Stimulated activated CD4-positive, alpha-beta T cell treated with anti-CD3 and anti-CD28 coated beads, Interleukin-15, amount 100 ng/mL, for 48 hours (primary cell): ENCODE measurements at places on chromosomes 13 and 19.

DNA sequence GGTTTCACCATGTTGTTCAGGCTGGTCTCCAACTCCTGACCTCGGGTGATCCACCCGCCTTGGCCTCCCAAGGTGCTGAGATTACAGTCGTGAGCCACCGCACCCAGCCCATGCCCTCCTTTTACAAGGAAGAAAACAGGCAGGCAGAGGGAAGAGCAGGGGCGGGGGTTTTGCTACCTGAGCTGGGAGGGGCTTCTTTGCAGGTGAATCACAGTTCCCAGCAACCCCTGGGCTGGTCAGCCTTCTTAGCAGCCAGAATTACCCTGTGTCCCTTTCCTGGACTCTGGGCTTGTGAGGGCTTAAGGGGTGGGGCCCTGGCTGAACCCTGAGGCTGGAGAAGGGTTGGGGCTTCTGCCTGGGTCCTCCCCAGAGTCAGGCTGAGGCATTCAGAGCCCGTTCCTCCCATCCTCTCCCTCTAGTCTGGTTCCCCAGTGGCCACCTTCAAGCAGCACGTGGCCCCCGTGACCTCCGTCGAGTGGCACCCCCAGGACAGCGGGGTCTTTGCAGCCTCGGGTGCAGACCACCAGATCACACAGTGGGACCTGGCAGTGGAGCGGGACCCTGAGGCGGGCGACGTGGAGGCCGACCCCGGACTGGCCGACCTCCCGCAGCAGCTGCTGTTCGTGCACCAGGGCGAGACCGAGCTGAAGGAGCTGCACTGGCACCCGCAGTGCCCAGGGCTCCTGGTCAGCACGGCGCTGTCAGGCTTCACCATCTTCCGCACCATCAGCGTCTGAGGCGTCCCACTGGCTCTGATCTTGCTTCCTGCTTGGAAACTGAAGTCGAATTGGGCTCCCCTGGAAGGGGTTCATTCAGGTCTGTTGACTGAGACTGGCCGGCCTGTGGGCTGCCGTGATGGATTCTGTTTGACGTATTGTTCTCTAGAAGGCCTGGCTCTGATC lies 2.8 kb upstream of the KCNJ14 start:
- no peak for DNase-seq

DNA sequence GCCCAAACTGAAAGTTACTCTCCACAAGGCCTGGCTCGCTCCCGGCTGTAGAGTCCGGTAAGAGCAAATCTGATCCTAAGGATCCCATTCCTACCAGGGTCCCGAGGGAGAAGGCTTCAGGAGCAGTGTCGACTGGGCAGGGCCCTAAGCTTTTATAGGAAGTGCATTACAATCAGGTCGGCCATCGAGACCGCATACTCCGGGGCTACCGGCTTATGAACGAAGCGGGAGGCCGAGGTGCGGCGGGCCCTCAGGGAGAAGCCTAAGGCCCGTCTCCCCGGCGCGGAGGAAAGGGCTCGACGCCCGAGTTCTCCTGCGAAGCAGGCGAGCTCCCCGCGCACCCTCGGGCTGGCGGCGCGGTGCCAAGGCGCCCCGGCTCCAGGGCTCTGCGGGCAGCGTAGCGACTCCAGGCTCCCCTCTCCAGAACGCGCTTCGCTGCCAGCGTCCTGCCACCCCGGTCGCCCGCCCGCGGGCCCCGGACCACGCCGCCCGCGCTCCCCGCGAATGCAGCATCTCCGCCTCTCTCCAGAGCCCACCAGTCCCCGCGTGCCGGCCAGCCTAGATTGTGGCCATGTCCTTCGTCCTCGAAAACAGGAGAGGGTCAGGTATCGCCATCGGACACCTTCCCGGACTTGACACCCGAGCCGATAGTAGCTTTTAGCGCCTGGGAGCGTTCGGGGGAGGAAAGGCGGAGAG lies 1.4 kb downstream of the EFNB2 start:
- DNase-seq = no peak

DNA sequence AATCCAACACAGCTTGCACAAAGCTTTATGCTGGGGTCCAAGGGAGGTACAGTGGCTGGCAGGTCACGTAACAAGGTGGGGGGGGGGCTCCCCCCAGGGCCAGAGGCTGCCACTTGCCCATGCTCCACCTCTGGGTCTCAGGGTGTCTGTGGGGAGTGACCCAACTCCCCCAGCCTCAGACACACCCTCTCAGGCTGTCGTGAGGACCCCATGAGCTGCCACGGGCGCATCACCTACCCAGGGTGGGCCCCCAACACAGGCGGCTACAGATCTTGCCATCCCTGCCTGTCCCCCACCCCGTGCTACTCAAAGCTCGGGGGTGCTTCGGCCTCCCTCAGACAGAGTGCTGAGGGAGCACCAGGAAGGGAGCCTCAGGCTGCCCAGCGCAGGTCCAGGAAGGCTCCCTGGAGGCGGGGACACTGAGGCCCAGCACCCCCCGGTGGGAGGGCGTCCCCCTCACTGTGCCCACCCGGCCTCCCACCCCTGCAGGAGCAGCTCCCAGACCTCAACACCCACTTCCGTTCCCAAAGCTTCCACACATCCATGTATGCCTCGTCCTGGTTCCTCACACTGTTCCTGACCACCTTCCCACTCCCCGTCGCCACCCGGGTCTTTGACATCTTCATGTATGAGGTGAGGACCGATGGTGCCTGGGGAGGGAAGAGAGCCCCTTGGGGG lies 21.1 kb downstream of the EVI5L start:
- DNase-seq = no peak

DNA sequence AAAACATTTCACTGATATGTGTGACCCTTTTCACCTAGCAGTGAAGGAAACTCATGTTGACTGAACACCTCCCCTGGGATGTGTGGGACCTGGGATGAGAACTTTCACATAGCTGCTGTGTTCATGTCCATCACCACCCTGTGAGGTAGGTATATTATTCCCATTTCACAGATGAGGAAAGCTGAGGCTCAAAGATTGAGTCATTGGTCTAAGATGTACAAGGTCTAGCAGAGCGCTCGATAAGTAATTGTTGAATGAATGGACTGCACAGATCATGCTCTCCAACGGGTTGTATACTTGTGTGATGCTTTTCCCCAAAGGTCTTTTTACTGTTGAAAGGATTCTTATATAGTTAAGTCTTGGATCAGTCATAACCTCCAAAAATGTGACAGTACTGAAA lies 75.6 kb upstream of the TSC22D1 start:
- DNase-seq = no peak

DNA sequence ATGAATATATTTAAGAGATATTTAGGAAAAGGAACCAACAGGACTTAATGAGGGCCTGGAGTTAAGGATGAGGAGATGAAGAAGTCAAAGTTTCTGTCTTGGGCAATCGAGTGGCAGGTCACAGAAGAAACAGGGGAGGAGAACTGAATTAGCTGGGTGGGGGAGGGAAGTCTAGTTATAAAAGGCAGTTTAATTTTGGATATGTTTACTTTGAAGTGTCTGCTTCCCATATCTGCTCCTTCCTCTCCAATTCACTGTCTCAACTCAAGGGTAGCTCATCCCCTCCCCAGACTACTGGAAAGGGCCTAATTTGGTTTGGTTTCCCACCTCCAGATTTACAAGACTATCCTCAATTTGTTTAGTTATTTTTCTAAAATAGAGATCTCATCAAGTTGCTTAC lies 195.9 kb downstream of the VWA8 start:
- DNase-seq = no peak

- DNase-seq = no peak
Measured at GRCh38 chr19:18122860-18123795, 25.6 kb downstream of the MAST3 start.

GRCh38 chr13:49610176-49610575 lies 18.1 kb upstream of the ARL11 start:
- DNase-seq = no peak

GRCh38 chr19:16714702-16715287 lies 4.9 kb upstream of the NWD1 start:
- DNase-seq = peak; percentile 6

GRCh38 chr13:40476175-40476958 lies 190.1 kb downstream of the FOXO1 start:
- no peak for DNase-seq

- DNase-seq = peak; percentile 85
Measured at GRCh38 chr19:19540715-19541515, 2.9 kb downstream of the CILP2 start.

DNA sequence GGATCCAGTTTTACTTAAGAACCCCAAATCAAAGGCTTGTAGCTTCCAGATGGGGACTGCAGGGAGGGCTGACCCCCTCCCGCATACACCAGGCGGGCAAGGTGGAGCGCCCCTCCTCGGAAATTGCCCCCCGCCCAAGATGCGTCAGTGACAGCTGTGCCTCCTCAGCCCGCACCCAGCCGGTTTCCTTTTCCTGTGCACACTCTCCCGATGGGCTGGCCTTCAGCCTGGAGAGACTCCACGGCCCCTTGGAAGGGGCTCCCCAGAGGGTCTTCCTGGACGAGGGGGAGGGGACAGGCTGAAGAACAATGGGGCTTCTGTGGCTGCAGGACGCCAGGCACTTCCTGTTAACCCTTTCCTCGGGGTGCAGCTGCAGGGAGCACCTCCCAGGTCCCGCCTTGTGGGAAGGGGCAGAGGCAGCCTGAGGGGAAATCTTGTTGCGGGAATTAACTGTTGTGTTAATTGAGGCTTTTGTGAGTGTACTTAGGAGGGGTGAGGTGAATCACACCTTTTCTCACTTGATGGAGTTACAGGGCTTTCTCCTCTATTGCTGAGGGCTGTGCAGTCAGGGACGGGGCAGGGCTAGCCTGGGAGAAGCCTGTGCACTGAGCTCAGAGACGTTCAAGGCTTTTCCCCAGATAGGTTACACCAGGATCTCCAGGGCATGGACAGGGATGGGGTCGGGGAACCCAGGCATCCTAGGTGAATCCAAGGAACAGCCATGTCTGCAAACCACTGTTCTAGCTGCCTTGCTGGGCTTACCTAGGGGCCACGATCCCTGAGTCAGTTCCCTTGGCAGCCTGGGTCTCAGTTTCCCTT lies 14.3 kb downstream of the IER2 start:
- no peak for DNase-seq

- no peak for DNase-seq
Measured at GRCh38 chr13:100269837-100270236, 180.9 kb downstream of the PCCA start.

- DNase-seq = no peak
Measured at GRCh38 chr13:113907635-113908617, 44.0 kb upstream of the GAS6 start.

GRCh38 chr13:74084375-74084935 lies 49.7 kb downstream of the KLF12 start:
- DNase-seq = no peak

GRCh38 chr13:45932676-45933075 lies 81.1 kb upstream of the SIAH3 start:
- no peak for DNase-seq

GRCh38 chr13:107867701-107868661 lies 347.4 kb downstream of the LIG4 start:
- DNase-seq = no peak

DNA sequence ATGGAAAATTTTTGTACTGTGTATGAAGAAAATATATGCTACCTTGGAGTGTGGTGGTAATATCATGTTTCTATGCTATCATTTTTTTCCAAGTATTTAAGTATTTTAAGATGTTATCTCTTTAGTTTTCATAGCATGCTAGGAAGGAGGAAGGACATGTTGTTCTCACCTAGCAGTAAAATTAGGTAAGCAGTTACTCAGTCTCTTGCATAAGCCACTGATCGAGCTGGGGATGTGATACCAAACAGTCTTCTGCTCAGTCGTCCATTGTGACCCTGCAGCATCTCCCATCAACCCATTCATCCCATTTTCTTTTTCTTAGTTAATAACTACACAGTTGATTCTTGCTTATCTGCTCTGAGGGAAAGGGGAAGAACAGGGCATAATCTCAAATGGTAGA lies 130.6 kb downstream of the KLF5 start:
- no peak for DNase-seq

DNA sequence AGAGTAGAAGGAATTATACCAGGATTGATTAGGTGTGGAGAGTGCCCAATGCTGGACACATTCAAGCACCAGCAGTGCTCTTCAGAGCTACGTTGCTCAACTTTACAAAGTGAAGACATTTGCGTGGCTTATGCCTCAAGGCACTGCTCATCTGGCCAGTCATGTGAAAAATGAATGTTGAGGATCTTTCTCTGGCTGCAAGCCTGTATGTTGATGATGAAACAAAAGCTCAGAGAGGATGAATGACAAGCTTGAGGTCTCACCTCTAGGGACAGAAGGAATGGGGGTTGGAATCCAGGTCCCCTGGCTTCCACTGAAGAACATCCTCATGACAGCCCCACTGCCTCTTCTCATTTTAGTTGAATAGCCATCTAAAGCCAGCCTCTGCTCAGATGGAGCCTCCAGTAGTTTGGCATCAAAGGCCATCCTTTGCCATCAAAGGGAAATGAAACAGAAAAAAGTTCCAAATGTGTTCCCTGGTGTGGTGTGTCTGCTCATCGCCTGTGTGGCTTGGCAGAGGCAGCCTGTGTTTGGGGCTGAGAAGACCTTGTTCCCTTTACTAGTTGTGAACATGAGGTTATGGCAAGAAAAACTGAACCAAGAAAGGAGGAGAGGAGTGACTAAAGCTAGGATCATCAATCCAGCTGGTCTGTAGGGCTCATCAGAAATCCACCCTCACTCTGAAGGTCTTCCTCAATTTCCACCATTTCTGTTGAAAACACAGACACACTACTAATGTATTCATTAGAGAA lies 114.0 kb upstream of the KL start:
- DNase-seq = no peak

GRCh38 chr13:44068737-44069136 lies 189.0 kb downstream of the LACC1 start:
- no peak for DNase-seq

GRCh38 chr19:44796701-44797115 lies 12.2 kb upstream of the BCAM start:
- no peak for DNase-seq

DNA sequence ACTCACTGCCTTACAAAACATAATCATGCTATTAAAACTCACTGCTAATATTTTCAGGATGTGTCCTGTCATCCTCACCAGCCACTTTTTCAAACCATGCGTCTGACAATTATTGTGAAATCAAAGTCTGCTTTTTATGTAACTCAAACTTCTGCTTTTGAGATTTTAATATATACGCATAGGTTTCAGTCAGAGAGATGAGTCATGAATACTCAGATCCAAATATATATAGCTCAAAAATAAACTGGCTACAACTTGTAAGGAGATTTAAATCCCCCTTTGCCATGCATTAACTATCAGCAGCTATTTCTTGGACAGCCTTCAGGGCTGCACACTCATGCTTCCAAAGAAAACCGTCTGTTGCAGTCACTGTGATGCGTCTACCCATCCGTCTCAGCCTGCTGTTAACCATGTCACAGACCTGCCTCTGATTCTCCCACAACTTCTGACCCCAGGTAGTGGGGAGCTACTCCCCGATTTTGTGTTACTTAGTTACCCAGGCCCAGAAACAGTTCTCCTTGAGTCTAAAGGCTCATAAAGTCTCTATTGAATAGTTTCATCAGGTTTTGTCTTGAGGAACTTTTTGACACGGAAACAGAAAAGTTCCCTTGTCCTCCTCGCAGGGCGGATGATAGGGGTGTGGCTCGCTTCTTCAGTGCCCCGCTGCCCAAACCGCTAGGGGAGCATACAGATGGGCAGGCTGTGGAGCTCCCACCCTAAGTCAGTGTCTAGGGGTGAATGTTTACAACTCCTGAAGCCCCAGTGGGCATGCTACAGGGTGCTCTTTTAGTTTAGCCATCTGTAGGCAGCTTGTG lies 33.8 kb upstream of the SGCG start:
- DNase-seq = no peak

GRCh38 chr19:11261971-11262839 lies at the start of gene DOCK6:
DOCK6 (minus strand) TSS chr19:11262524; CDS start chr19:11262440, 84 bp downstream.
- peak; percentile 25 for DNase-seq

GRCh38 chr13:28641600-28641926 lies 17.4 kb upstream of the POMP start:
- DNase-seq = no peak
